ENCODE measurements at places on chromosomes 11 and 22.

GRCh38 chr11:1938343-1939005 lies 8.7 kb upstream of the MRPL23 start:
- DNase-seq, result no peak

DNA sequence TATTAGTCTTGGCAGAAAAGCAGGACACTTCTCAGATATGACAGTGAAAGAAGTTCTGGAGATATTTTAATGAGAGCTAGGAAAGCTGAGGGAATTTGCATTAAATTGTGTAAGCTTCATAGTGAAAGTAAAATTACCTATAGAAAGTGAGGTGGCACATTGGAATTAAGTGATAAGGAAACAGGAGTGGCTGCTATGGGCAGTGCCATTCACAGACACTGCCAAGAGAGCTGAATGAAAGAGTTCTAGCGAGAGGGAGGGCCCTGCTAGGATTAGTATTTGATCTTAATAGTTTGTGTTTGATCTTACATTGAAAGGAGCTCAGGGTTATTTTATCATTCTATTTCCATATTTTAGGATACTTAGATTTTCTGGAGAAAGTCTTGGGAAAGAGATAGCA lies 351.9 kb downstream of the DDX10 start:
- DNase-seq, result no peak

DNA sequence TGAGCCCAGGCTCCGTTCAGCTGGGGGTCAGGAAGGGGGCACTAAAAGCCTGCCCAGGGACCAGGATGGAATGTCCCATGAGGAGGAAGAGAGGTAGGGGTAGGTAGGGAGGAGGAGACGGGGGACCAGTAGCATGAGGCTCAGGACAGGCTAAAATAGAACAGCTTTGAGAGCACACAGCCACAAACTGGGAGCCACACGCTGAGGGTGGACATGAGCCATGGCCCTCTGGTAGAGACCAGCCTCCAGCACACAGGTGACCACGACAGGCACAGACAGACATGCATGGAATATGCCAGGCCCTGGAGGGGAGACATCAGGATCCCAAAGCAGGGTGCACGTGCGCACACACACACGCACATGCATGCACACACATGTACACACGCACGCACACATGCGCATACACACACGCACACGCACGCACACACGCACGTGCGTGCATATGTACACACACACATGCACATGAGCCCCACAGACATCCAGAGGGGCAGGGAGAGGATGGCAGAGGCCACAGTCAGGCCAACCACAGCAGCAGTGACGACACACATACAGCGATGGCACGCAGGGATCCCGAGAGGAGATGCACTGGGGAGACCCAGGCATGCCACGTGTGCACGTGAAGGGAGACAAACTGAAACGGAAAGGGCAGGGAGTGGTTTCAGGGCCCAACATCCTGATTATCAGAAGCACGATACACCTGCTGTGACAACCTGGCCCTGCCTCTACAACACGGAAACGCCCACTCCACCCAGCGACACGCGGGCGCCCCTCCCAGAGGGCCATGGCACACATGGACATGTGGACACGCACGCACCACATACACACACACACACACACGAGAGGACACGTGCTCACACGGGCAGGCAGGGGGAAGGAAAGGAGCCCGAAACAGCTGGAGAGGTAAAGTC lies 25.7 kb downstream of the LRRC10B start:
- DNase-seq, result no peak

DNA sequence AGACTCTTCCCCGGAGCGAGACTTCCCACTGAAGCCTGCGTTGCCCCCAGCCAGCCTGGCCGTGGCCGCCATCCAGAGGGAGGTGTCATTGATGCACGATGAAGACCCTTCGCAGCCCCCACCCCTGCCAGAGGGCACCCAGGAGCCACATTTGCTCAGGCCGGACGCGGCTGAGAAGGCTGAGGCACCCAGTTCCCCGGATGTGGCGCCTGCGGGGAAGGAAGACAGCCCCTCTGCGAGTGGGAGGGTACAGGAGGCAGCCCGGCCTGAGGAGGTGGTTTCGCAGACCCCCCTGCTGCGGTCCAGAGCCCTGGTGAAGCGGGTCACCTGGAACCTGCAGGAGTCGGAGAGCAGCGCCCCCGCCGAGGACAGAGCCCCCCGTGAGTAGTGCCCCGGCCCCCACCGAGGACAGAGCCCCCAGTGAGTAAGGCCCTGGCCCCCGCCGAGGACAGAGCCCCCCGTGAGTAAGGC lies 6.4 kb downstream of the IRF7 start:
- no peak for DNase-seq

GRCh38 chr11:116311206-116311605 lies 461.6 kb downstream of the BUD13 start:
- DNase-seq, result no peak

DNA sequence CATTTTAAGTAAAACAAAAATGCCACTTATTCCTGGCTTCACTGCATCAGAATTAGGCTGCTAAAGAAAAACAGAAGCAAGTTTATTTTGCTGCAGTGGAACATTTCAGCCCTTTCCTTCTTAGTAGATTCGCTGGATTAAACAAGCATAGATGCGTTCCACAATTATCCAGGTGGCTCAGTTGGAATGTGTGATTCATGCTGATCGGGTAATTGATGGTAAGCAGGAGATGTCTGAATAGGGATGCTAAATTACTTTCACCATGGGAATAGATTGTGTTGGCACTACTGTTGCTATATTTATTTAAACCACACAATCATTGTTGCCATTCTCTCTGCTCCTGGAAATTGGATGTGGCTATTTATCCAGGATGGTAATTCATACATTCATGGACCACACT lies 440.1 kb upstream of the DDI1 start:
- DNase-seq, result no peak

GRCh38 chr11:114221037-114221436 lies 75.2 kb upstream of the NNMT start:
- no peak for DNase-seq

DNA sequence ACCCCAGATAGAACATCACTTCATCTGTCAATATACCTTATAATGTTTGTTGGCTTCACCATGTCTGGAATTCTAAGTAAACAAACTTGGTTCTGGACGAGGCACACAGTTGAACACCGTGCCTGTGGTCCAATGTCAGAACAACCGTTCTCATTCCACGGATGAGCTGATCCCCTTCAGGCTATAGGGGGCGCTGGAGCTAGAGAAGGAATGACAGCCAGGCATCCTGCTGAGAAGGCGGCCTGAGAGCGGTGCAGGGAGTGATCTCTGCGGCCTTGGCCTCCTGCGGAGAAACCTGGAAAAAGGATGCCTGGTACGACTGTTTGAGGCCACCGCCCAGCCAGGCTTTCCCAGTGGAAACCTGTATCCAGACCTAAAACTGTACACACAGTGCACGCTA lies 48.7 kb downstream of the FDX1 start:
- DNase-seq, result no peak

Data from hematopoietic multipotent progenitor cell treated with erythropoietin and hydrocortisone succinate and interleukin-3 and kit ligand, for 15 days (in vitro differentiated cells).